Muscle of leg (tissue), 16 donors: ENCODE measurements at places on chromosomes 7 and 10.

DNA sequence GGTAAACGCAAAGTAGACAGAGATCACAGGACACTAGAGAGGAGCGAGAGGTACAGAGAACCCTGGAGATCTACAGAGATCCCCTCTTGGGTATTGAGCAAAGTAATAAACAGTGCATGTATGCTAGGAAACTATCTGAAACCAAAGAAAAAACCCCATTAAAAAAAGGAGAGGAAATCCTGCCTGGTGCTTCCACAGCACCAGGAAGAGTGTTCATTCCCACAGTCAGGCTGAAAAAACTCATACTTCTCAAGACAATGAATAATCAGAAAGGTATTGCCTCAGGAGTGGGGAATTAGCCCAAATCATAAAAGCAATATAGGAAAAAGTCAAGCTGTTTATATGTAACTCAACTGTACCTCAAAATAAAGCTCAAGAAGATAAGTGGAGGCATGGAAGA is 59.1 kb downstream of the ANKRD26 start:
- DNase-seq, result no peak

GRCh38 chr10:33046792-33047191 is 88.8 kb upstream of the ITGB1 start:
- DNase-seq, result no peak

- no peak for DNase-seq
Measured at GRCh38 chr7:103622274-103622673, 176.3 kb upstream of the SLC26A5 start.

- no peak for DNase-seq
Measured at GRCh38 chr10:16931930-16932329, 114.7 kb upstream of the RSU1 start.
